ENCODE measurements at places on chromosomes 5 and 9.
A peak's percentile ranks its signal among the peaks of the same experiment; 100 is the strongest.

DNA sequence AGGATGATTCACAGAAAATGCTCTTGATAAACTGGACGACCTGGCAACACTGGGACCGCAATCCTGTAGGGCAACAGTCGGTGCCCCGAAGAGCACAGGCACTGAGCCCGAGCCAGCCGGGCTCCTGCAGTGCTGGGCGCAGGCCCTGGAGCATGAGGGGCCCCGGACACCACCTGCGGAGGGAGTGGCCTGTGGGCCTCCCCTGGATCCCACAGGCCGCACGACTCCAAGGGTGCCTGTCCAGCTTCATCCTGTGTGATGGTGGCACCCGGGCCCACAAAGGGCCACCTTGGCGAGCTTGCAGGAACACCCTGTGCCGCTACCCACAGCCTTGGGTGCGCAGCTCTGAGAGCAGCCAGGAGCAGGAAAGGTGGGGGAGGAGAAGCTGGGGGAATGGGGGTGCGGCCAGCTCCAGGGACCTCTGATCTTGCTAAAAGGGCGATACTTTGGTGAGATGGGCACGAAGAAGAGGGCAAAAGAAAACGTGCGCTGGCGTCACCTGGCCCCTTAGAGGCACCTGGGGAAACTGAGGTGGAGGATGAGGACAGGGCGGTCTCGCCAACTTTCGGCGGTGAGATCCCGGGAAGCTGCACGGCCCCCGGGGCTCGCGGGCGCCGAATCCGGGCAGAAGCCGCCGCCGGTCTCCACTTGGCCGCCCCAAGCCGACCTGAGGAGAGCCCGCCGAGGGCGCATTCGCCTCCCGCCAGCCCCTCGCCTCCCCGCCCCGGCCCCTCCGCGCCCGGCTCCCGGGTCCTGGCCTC lies 722 bp downstream of the TBC1D9B start:
- no peak for DNase-seq

DNA sequence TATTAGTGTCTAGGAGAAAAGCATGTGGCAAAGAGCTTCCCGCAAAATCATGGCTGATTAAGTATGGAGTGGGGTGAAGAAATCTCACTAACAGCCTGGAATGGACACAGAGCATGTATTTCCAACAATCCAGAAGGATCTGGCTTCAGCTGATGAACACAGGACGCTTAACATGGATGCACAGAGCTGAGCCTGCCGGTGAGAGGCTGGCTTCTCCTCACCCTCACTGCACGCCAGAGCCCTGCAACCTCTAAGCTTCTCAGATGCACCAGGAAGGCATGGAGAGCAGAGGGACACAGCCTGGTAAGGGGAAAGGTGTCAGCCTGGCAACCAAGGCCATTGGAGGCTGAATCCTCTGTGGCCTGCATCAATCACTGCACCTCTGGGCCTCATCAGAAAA lies 298.5 kb downstream of the TRIM32 start:
- DNase-seq = no peak

DNA sequence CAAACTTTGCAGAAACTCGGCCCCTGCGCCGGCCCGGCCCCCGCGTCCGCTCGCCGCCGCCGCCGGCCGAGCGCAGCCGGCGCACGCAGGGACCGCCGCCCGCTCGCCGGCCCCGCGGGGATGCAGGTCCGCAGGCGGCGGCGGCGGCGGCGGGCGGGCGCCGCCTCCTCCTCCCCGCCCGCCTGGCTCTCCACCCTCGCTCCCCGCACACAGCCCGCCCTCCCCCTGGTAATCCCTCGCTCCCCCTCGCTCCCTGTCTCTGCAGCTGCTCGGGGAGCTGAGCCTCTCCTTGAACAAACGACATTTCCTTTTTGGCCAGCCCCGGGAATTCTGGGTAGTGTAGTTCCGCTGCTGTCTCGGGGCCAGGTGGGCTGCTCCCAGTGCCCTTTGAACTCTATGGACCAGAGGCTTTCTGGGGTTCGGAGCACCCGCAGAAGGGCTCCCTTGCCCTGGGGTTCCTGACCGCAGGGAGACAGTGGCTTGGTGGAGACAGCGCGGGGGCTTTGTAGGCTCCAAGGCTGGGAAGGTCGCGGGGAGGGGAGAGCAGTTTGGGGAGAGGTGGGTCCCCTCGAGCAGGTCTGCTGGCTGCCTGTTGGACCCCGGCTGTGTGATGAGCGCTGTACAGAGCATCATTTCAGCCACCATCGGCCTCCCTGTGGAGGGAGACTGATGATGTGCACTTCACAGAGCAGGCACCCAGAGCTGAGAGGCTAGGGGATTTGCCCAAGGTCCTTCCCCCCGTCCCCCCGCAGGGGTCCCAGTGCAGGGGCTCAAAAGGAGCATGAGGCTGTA lies 1.8 kb upstream of the FAM78A start:
- peak; percentile 83 for DNase-seq

DNA sequence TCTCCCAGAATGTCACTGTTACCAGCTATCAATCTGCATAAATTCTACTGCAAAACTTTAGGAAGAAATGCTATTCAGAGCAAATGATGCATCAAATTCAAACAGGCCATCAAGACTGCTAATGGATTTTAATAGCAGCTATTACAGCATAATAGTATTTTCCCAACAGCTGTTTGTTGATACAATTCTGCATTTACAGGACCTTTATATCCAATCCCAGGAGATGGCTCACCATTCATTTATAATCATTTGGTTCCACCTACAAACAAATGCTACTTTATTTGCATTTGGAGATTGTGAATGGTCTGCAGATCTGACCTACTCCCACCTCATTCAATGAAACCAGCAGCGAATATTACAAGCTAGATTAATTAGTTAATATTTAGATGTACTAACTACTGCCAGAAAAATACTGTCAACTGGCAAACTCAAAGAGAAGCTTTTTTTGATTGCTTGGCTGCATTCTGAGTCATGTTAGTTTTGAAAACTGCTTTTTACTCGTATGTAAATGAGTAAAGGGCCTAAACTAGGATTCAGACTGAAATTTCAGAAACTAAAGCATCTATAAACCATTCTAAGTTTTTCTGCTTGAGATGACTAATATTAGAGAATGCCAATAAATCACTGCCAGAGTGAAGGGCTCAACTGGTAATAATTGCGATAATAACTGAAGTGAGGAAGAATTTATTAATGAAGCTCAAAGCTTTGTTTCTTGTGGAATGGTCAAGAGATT lies 7.1 kb upstream of the PCA3 start:
- peak; percentile 84 for DNase-seq

DNA sequence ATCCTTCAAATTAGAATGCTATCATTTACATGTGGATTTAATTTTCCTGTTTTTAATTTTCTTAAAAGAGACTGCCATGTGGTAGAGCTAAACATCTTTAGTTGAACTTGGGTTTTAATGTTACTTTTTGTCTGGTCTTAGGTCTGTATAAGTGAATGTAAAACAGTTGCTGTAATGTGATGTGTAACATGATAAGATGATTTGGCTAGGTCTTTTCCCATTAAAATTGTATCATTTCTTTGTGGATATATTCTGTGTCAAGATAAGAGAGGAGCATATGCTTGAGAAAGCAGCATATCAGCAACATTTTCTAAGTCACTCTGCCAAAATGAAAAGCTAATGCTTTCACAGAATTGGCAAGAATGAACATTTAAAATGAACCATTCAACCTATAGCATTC lies 18.5 kb downstream of the TMEM167A start:
- DNase-seq = no peak

DNA sequence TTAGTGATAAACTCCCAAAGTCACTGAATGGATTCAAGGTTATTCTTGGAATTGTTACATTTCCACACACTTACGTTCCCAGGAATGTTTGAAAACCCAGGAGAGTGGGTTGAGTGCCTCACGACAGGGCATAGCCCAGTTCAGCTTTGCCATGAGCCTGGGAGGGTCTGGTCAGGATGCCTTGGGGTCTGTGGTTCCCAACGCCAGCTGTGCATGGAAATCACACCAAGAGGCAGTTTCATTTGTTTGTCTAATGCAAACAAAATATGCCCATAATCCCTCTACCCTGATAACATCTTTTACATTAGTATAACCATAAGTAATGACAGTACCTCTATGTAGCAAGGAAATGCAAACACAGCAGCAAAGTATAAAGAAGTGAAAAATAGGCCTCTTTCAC lies 25.3 kb upstream of the MSX2 start:
- DNase-seq = no peak

DNA sequence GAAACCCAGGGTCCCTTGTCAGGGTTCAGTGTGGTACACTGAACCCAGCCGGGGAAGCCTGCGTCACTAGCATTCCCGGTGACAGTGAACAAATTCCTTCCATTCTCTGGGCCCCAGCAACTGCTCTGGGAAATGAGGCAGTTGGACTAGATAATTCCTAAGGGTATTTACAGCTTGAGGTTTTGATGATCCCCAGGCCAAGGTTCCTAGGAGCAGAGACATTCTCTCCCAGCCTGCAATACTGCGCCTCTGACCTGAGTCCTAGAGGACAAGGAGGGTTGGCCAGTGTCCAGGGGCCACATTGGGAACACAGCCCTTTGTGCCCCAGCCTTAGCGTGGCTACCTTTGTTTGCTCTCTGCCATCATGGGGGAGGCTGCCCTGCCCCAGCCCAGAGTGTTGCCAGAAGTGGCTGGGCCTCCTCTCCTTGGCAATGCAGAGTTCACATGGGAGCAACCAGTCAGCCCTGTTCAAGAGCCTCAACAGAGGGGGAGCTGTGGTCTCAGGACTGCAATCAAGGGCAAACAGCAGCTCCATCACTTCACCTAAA lies 178.2 kb downstream of the SEC61B start:
- no peak for DNase-seq

- DNase-seq = no peak
Observed at GRCh38 chr9:8224381-8224801, 424.8 kb upstream of the DMAC1 start.

DNA sequence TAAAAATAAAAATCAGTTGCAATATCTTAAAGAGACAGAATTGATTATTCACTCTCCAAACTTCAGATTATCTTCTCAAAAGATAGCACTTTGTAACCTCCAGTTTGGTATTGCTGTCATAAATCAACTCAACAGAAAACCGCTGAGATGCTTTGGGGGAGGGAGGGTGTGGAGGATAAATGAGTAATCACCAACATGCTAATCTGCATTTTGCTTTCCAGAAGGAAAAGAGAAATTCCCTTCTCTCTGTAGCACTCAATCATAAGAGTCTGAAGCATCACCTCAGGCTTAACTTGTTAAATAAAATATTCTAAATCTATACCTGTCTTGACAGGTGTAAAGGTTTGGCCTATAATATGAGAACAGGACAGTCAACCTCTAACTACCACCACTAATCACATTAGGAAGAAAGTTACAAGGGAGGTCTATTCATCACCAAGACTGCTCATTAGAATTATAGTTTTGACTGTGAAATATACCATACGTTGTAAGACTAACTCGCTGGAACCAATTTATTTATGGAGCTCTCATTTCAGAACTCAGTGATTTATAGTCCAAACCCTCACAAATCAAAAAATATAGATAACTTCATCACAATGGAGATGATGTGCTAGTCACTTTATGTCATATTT lies 89.0 kb downstream of the PIK3R1 start:
- DNase-seq = no peak

- no peak for DNase-seq
Observed at GRCh38 chr9:106420511-106420944, 442.4 kb upstream of the ZNF462 start.

- DNase-seq = no peak
Observed at GRCh38 chr5:35218981-35219380, 11.3 kb downstream of the PRLR start.

DNA sequence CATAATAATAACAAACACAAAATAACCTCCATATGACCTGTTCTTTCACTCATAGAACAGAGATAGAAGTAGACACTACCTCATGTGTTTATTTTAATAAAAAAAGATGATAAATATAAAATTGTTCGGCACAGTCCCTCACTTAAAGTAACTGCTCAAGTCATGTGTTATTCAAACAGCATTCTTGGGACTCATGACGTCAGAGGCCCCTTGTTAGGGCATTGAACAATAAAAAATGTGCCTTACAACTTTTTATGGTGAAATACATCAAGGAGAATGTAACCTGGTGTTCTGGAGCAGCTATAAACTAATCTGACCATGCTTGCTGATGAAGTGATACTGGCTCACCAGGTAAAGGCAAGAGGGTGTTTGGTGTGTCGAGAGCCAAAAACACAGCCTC lies 12.2 kb upstream of the NDFIP1 start:
- DNase-seq = no peak

GRCh38 chr9:88270413-88270812 lies 117.8 kb upstream of the SPIN1 start:
- no peak for DNase-seq

- no peak for DNase-seq
Observed at GRCh38 chr5:171453056-171453725, 33.7 kb downstream of the FGF18 start.

DNA sequence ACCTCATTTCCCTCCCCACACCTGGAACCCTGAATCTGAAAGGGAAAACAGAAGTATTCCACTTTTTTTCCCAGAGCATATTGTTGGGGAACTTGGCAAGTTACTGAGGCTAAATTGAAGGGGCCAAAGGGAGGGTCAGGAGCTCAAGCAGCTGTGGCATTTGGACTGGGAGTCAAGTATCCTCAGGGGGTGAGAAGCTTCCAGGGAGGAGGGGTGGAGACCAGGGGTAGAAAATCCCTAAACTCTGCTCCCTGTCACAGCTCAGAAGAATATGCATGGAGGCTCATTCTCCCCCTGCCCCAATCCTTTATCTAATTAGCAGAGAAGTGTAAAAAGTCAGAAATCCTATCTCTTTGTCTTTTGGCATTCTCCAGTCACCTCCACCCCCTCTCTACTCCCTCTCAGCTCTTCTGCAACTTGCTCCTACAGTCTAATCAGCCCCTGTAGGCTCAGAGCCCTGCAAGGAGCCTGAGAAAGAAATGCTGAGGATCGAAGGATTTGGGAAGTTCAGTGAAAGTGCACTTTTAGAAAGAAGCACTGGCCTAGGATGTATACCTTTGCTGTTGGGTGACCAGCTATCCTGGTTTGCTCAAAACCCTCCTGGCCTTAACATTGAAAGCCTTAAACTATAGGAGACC lies 5.7 kb upstream of the WNT8A start:
- DNase-seq = no peak

- no peak for DNase-seq
Observed at GRCh38 chr9:31304576-31304975, 1079.9 kb upstream of the ACO1 start.

GRCh38 chr9:78171651-78172050 lies 64.2 kb upstream of the CEP78 start:
- no peak for DNase-seq

DNA sequence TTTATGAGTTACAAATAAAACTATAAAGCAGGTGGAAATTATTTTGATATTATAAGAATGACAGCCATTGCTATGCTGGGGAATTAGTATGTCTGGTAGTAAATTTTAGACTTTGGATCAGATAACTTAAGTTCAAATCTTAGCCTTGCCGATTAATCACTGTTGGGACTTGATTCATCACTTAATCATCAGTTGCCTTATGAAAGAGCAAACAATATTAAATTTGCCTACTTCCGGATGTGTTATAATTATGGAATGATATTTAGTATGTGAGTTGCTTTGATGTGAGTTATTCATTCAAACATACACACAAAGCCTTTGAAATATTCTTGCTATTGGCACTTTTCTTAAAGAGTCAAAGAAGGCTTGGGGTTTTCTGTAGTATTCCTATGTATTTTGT lies 717.7 kb downstream of the BRINP1 start:
- DNase-seq = no peak

- DNase-seq = no peak
Observed at GRCh38 chr9:87181670-87182069, 234.4 kb upstream of the GAS1 start.
